Aorta (tissue), 5 donors: ENCODE measurements at places on chromosomes 7 and 10. TPM values are rescaled to one million over a fixed set of nuclear protein-coding genes. Genes with fewer than 3 reads are reported as not detected.
A peak's percentile ranks its signal among the peaks of the same experiment; 100 is the strongest.

GRCh38 chr7:121182902-121183301 lies 145.9 kb upstream of the WNT16 start:
- no peak overlapping the region for H3K27ac ChIP-seq
- peaks cover 6% of the 10 kb centered on the region for H3K4me1 ChIP-seq
- no peaks in the 10 kb centered on the region for H3K27me3 ChIP-seq
- no peak for DNase-seq
- no peak overlapping the region for H3K4me3 ChIP-seq
- H3K36me3 ChIP-seq = no peaks in the 10 kb centered on the region

Gene SPAG6
- 0.36 TPM for total RNA-seq

Gene FRMD4A
- total RNA-seq = 65.6 TPM

DNA sequence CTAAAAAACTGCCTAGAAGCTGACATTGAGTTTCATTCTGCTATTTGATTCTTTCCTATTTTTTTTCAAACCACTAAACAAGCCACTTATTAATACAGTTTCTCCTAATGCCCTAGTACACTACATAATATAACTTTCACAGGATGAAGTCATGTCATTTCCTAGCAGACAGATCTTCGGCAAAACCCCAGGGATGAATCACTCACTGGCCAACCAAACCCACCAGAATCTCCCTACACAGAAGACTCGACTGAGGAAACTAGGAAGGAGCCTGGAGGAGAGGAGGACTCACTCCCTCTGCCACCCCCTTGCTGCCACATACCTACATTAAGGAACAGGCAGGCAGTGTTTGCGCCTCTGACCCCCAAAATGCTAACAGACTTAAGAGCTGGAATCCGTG lies 33.4 kb downstream of the XPNPEP1 start:
- no peaks in the 10 kb centered on the region for H3K27me3 ChIP-seq
- H3K36me3 ChIP-seq = no peaks in the 10 kb centered on the region
- H3K4me3 ChIP-seq = no peak overlapping the region
- no peak for DNase-seq
- no peaks in the 10 kb centered on the region for H3K4me1 ChIP-seq
- no peak overlapping the region for H3K27ac ChIP-seq

Gene SLC26A5
- total RNA-seq = 0.57 TPM

GRCh38 chr7:99621271-99621670 lies 4.5 kb downstream of the ZSCAN25 start:
- no peak for DNase-seq
- H3K27me3 ChIP-seq = no peaks in the 10 kb centered on the region
- H3K36me3 ChIP-seq = peaks cover 4% of the 10 kb centered on the region
- H3K4me1 ChIP-seq = no peaks in the 10 kb centered on the region

Gene NPFFR1
- 0.03 TPM for total RNA-seq

Gene CPVL
- total RNA-seq = 50.2 TPM

DNA sequence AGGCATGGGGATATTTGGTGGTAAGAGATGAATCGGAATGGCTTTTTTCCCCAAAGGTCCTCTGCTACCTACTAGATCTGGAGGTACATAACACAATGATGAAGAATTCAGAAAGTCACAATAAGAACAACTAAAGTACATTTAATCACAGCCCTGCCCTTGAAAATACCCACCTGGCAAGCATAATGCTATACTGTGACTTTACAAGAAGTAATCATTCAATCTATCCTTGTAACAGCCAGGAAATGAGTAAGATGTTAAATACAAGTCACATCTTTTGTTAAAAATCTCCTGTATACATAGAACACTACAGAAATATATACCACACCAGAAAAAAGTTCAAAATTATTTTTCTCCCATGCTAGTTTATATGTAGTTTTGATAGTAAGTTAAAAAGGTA lies 108.3 kb upstream of the ABCB5 start:
- H3K4me3 ChIP-seq = no peak overlapping the region
- DNase-seq = no peak
- no peak overlapping the region for H3K27ac ChIP-seq
- H3K36me3 ChIP-seq = no peaks in the 10 kb centered on the region
- no peaks in the 10 kb centered on the region for H3K27me3 ChIP-seq

- H3K27ac ChIP-seq = no peak overlapping the region
- no peaks in the 10 kb centered on the region for H3K36me3 ChIP-seq
- H3K27me3 ChIP-seq = no peaks in the 10 kb centered on the region
- no peak overlapping the region for H3K4me3 ChIP-seq
These were observed 290.5 kb upstream of the LRGUK start for GRCh38 chr7:133836666-133837065.

DNA sequence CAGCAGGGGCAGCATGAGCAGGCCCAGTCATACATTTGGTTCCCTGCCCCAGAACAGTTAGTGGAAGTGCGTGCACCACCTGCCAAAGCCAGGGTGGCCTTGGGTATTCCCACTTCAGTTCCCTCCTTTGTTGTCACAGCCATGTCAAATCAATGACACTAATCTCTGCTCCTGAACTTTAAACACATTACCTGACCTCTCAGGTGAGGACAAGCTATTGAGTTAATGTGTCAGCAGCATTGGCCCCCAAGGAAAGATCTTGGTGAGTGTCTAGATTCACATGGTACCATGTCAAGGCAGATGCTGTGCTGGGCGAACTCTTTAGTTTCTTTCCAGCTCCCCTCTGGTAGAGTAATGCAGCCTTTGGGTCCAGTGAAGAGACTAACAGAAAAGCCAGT lies 2.1 kb downstream of the CYP3A5 start:
- H3K27ac ChIP-seq = no peak overlapping the region
- no peaks in the 10 kb centered on the region for H3K4me1 ChIP-seq
- H3K36me3 ChIP-seq = no peaks in the 10 kb centered on the region
- H3K27me3 ChIP-seq = no peaks in the 10 kb centered on the region
- no peak overlapping the region for H3K4me3 ChIP-seq

Gene ESYT2
- 172 TPM for total RNA-seq

Gene GPR15LG
- total RNA-seq = not detected

DNA sequence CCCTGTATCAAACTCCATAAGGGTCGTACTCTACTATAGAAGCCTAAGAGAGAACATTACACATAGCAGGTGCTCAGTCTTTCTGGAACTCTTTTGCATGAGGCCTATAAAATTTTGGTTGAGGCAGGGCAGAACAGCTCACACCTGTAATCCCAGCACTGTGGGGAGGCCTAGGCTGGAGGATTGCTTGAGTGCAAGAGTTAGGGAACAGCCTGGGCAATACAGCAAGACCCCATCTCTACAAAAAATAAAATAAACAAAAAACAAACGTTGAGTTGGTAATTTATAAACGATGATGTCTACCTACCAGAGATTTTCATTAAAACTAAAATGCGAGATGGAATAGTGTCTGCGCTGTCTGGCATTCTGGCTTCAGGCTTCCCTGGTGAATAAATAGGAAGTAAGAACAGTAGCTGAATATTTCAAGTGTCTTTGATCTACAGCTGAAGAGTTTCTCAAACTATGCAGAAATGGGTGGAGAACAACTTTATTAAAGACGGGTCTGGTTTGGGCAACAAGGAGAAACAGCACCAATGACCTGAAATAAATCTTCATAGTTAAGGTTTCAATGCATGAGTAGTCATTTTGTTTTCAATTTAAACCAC lies 774 bp downstream of the PON2 start:
- no peak for DNase-seq
- peak overlapping the region; percentile 91 for H3K4me3 ChIP-seq
- no peaks in the 10 kb centered on the region for H3K27me3 ChIP-seq
- H3K27ac ChIP-seq = no peak overlapping the region
- no peaks in the 10 kb centered on the region for H3K4me1 ChIP-seq

GRCh38 chr10:70803775-70804420 lies 11.8 kb upstream of the SGPL1 start:
- H3K27me3 ChIP-seq = no peaks in the 10 kb centered on the region
- no peak overlapping the region for H3K4me3 ChIP-seq
- no peak for DNase-seq
- no peak overlapping the region for H3K27ac ChIP-seq
- H3K36me3 ChIP-seq = no peaks in the 10 kb centered on the region

Gene PNLIPRP3
- total RNA-seq = not detected

Gene ARHGEF35
- 4.6 TPM for total RNA-seq

DNA sequence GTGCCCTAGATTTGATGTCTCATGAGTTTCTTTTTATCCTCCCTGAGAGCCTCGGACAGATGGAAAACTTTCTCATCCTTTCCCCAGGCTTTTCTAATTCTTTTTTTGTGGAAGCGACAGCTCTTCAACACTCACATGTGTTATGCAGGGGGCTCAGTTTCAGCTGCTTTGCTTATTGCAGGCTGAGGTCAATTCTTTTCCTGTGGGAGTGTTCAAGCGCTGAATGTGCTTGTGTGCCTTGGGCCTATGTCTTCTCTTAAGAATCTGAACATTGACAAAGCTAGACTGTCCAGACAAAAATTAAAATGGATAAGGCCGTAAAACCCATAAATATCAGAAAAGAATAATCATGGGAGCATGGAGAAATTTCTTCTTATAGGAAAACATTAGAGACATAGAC lies 125.2 kb upstream of the STEAP4 start:
- no peaks in the 10 kb centered on the region for H3K27me3 ChIP-seq
- no peak for DNase-seq
- no peaks in the 10 kb centered on the region for H3K4me1 ChIP-seq
- no peak overlapping the region for H3K27ac ChIP-seq
- H3K36me3 ChIP-seq = no peaks in the 10 kb centered on the region

- no peak for DNase-seq
- no peak overlapping the region for H3K4me3 ChIP-seq
- H3K4me1 ChIP-seq = no peaks in the 10 kb centered on the region
These were observed 6.3 kb downstream of the CAMK2G start for GRCh38 chr10:73867871-73868631.

- no peak overlapping the region for H3K27ac ChIP-seq
- H3K4me3 ChIP-seq = no peak overlapping the region
- no peaks in the 10 kb centered on the region for H3K27me3 ChIP-seq
- H3K36me3 ChIP-seq = no peaks in the 10 kb centered on the region
- H3K4me1 ChIP-seq = no peaks in the 10 kb centered on the region
These were observed 252.6 kb downstream of the SEC23IP start for GRCh38 chr10:120145107-120145506.

Gene AMZ1
- 1.1 TPM for total RNA-seq

DNA sequence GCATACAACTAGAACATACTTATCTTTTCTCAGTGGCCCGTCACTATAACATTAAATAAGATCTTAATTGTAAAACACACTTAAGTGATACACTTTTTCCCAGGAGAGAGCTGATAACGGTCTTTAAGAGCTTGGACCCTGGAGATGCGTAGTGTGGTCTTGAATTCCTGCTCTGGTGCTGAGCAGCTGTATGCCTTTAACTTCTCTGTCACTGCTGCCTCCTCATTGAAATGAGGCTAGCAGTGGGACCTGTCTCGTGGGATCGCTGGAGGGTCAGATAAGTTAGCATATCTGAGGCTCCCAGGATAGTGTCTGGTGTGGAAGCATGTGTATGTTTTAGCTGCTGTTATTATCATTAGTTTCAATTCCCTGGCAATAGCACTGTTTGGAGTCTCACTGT lies 194.9 kb downstream of the SDK1 start:
- no peaks in the 10 kb centered on the region for H3K36me3 ChIP-seq
- no peak overlapping the region for H3K4me3 ChIP-seq
- H3K27me3 ChIP-seq = no peaks in the 10 kb centered on the region
- no peak for DNase-seq

Gene RNLS
- 6.1 TPM for total RNA-seq

DNA sequence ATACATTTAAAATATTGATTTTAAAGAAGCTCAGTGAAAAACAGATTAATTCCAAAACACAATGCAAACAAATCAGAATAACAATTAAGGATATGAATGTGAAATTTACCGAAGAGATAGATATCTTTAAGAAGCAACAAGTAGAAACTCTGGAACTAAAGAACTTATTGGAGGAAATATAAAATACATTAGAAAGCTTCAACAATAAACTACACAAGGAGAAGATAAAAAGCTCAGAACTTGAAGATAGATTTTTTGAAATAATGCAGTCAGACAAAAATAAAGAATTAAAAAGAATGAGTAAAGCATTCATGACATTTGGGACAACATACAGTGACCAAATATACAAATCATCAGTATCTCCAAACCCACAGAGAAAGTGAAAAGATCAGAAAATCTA lies 43.2 kb downstream of the HIBADH start:
- H3K4me1 ChIP-seq = no peaks in the 10 kb centered on the region
- no peaks in the 10 kb centered on the region for H3K36me3 ChIP-seq
- DNase-seq = no peak
- H3K27me3 ChIP-seq = no peaks in the 10 kb centered on the region

GRCh38 chr7:55260676-55261385 lies 104.3 kb upstream of the LANCL2 start:
- no peaks in the 10 kb centered on the region for H3K27me3 ChIP-seq
- no peaks in the 10 kb centered on the region for H3K4me1 ChIP-seq
- no peak for DNase-seq
- H3K36me3 ChIP-seq = no peaks in the 10 kb centered on the region
- no peak overlapping the region for H3K4me3 ChIP-seq
- H3K27ac ChIP-seq = no peak overlapping the region

Gene ARHGEF5
- 9.0 TPM for total RNA-seq

- no peaks in the 10 kb centered on the region for H3K27me3 ChIP-seq
- H3K4me3 ChIP-seq = peak overlapping the region; percentile 31
- no peaks in the 10 kb centered on the region for H3K36me3 ChIP-seq
- no peaks in the 10 kb centered on the region for H3K4me1 ChIP-seq
These were observed 45.6 kb downstream of the ALOX5 start for GRCh38 chr10:45419676-45420025.

Gene CACNA2D1
- 40.5 TPM for total RNA-seq

DNA sequence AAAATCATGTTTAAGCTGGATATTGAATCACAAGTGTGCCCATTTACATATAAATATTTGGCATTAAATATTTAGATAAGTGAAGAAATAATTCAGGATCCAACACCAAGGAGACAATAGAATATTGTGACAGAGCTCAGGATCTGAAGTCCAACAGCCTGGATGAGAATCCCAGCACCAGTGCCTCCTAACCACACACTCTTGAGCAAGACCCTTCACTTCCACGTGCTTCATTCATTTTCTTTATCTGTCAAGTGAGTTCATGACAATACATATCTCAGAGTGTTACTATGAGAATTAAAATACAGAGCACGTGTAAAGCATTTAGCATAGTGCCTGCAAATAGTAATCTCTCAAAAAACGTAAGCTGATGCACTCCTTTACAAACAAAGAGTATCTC lies 78.4 kb upstream of the IKZF1 start:
- no peak overlapping the region for H3K27ac ChIP-seq
- no peaks in the 10 kb centered on the region for H3K4me1 ChIP-seq
- H3K27me3 ChIP-seq = no peaks in the 10 kb centered on the region
- H3K4me3 ChIP-seq = no peak overlapping the region

Gene NAT16
- total RNA-seq = not detected

- no peaks in the 10 kb centered on the region for H3K36me3 ChIP-seq
- no peaks in the 10 kb centered on the region for H3K4me1 ChIP-seq
- DNase-seq = no peak
- no peak overlapping the region for H3K4me3 ChIP-seq
- no peaks in the 10 kb centered on the region for H3K27me3 ChIP-seq
These were observed 79.6 kb upstream of the STRIP2 start for GRCh38 chr7:129354428-129355157.

Gene NPY
- total RNA-seq = not detected

Gene ACTL6B
- not detected for total RNA-seq

Gene CALD1
- total RNA-seq = 1,700 TPM

Gene TSPAN13
- 8.5 TPM for total RNA-seq

- H3K4me1 ChIP-seq = no peaks in the 10 kb centered on the region
- no peaks in the 10 kb centered on the region for H3K36me3 ChIP-seq
- DNase-seq = no peak
These were observed 235.0 kb upstream of the PLPP4 start for GRCh38 chr10:120221873-120222485.

GRCh38 chr7:101733713-101734475 lies 83.5 kb upstream of the CUX1 start:
- H3K36me3 ChIP-seq = no peaks in the 10 kb centered on the region
- DNase-seq = no peak
- peak overlapping the region; percentile 57 for H3K4me3 ChIP-seq
